ENCODE measurements at places on chromosomes 12 and 14.
A peak's percentile ranks its signal among the peaks of the same experiment; 100 is the strongest.

- no peak for DNase-seq
Measured at GRCh38 chr14:73859145-73859544, 7.5 kb downstream of the PTGR2 start.

GRCh38 chr14:58733451-58734208 is 95.9 kb downstream of the DACT1 start:
- DNase-seq, result no peak

DNA sequence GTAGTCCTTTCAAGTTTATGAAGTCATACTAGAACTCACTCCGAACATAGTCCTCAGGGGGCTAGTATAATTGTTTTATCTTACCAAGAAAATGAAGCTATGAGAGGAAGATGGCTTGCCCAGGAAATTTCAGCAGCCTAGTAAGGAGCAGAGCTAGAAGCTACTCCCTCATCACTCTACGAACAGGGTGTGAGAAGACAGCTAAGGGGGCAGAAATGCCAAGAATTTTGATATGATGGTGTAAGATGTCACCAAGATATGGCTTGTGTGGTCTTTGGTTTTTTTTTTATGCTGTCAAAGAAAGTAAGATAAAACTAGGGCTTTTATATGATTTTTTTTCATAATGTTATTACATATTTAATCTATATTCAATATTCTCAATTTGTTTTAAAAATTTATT is 47.6 kb downstream of the PRICKLE1 start:
- DNase-seq, result no peak

GRCh38 chr14:100120522-100121269 is 38.7 kb downstream of the DEGS2 start:
- no peak for DNase-seq

GRCh38 chr12:72133497-72134055 is 138.6 kb upstream of the TRHDE start:
- no peak for DNase-seq

DNA sequence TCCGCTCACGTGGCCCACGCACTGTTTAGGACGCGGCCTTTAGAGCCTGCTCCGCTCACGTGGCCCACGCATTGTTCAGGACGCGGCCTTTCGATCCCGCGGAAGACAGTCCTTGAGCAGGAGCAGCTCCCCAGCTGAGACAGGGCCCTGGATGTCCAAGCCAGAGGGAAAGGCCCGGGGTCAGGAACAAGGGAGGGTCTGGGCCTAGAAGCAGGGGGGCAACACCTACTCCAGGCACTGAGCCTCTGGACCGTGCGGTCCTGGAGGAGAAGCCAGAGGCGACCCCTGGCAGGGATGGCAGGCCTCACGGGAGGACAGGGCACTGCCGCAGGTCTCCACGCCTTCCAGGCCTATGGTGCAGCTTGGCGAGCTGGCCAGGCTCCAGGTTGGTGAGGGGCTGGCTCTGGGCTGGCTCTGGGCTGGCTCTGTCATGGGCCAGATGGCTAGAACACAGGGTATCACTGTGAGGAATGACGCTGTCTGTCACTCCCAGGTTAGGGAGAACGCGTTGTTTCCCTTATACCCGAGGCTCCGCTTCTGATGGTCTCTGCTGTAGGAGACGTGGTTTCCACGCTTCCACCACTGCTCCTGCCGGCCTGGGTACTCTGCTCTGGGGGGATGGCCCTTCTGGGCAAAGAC is 341.7 kb downstream of the TMEM121 start:
- DNase-seq, result peak; percentile 10

- DNase-seq, result no peak
Measured at GRCh38 chr12:74903522-74903921, 306.1 kb downstream of the KCNC2 start.

- DNase-seq, result peak; percentile 36
Measured at GRCh38 chr12:14239350-14239934, 126.0 kb upstream of the ATF7IP start.

DNA sequence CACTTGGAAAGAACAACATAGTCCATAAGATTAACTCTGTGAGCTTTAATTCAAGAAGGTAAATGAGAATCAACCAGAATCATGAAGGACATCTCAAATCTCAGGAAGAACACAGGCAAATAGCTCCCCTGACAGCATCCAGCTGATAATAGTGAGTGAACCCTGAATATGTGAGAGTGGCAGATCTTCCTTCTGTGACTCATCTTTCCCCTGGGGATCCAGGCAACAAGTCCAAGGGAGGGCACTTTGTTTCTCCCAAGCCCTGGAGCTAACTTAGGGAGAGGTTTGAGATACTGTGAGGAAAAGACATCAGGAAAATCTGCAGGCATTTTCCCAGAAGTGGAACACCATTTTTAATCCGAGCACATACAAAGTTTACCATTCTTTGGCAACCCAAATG is 763.9 kb upstream of the MGAT4C start:
- no peak for DNase-seq

GRCh38 chr12:23535441-23535840 is 414.0 kb downstream of the SOX5 start:
- DNase-seq, result no peak

- DNase-seq, result no peak
Measured at GRCh38 chr12:23168459-23168858, 543.5 kb downstream of the ETNK1 start.

DNA sequence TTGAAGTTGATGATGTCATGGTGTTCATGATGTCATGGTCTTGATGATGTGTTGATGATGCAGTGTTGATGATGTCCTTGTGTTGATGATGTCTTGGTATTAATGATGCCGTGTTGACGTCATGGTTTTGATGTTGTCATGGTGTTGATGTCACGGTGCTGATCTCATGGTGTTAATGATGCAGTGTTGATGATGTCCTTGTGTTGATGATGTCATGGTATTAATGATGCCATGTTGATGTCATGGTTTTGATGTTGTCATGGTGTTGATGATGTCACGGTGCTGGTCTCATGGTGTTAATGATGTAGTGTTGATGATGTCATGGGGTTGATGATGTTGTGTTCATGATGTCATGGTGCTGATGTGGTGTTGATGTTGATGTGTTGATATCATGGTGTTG is 48.0 kb upstream of the RIMBP2 start:
- DNase-seq, result no peak

DNA sequence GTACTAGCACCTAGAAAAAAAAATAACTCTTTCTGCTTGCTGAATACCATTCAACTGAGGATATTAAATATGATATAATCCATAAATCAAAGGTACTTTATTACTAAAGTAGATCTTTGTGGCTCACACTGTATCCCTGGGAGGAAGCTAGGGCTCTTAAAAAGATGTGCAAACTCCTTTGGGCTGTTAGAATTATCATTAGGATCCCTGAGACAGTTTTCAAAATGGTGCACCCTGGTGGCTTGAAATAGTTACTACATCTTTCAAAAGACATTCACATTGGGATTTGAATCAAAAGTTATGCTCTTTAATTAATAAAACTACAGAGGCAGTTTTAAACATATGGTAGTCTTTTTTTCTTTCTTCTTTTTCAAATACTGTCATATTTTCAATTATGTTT is 228.5 kb upstream of the G2E3 start:
- no peak for DNase-seq

- DNase-seq, result peak; percentile 16
Measured at GRCh38 chr12:67640863-67641262, 7.7 kb upstream of the DYRK2 start.

DNA sequence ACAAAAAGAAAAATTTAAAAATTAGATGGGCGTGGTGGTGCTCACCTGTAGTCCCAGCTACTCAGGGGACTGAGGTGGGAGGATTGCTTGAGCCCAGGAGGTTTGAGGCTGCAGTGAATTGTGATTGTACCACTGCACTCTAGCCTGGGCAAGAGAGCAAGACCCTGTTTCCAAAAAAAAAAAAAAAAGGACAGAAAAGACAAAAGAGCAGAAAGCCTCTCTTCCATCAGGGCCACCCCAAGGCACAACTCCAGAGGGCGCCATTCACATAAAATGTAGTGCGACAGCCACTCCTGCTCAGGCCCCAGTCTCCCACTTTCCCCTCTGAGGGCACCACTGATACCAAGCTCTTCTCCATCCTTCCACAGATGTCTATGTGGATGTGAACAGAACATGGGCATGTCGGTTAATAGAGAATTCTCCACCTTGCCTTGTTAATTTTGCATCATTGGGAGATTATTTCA is 41.8 kb downstream of the DGLUCY start:
- no peak for DNase-seq

GRCh38 chr12:54132976-54133771 is 55.6 kb downstream of the SMUG1 start:
- no peak for DNase-seq

GRCh38 chr12:1093166-1093751 is 102.2 kb downstream of the ERC1 start:
- peak; percentile 40 for DNase-seq

- no peak for DNase-seq
Measured at GRCh38 chr12:65946821-65947220, 122.5 kb downstream of the HMGA2 start.

DNA sequence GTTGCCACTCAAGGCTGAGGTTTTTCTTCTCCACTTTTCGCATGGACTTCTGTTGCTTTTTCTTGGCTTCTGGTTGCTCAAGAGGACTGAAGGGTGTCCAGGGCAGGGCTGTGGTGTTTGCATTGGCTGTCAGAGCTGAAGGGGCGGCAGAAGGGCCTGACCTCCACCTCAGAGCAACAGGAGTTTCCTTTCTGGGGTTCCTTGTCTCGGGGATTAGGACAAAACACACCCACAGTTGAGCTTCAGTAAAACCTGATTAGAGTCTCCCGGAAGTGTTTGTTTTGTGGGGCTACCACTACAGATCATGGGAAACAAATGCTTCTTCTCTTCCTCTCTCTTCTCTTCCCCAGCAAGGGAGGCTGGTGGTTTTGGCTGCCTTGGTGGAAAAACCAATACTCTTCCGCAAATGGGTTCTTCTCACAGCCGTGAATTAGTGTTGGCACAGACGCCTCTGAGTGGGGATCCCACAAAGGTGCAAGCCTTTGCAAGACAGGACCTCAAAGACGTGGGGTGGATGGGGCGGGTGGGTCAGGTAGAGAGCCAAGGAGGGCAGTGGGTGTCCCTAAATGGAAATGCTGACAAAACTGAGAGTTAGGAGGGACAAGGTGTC is 317.7 kb upstream of the TBX3 start:
- DNase-seq, result no peak

DNA sequence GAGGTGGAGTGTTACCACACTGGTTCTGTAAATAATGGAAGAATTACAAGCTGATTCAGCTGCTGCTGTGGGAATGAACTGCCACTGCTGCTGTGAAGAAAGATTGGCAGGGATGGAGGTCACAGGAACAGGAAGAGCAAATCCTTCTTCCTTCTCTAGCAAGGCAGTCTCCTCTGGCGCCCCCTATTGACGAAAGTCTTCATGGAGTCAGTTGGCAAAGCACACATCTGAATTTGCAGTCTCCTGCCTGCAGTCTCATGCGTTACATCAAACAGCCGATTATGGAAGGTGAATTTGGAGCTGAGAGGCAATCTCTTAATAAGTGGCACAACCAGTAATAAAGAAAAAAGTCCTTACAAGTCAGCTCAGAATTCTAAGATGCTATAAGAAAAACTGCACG is 106.0 kb upstream of the TMTC1 start:
- peak; percentile 91 for DNase-seq

GRCh38 chr14:49768301-49769121 is 558 bp downstream of the KLHDC2 start:
- DNase-seq, result peak; percentile 71

GRCh38 chr12:107441665-107442300 is 243.8 kb upstream of the PWP1 start:
- DNase-seq, result peak; percentile 26

GRCh38 chr14:57262117-57262516 is 6.6 kb downstream of the EXOC5 start:
- DNase-seq, result no peak

- no peak for DNase-seq
Measured at GRCh38 chr12:49126852-49127763, 4.1 kb downstream of the TUBA1B start.

DNA sequence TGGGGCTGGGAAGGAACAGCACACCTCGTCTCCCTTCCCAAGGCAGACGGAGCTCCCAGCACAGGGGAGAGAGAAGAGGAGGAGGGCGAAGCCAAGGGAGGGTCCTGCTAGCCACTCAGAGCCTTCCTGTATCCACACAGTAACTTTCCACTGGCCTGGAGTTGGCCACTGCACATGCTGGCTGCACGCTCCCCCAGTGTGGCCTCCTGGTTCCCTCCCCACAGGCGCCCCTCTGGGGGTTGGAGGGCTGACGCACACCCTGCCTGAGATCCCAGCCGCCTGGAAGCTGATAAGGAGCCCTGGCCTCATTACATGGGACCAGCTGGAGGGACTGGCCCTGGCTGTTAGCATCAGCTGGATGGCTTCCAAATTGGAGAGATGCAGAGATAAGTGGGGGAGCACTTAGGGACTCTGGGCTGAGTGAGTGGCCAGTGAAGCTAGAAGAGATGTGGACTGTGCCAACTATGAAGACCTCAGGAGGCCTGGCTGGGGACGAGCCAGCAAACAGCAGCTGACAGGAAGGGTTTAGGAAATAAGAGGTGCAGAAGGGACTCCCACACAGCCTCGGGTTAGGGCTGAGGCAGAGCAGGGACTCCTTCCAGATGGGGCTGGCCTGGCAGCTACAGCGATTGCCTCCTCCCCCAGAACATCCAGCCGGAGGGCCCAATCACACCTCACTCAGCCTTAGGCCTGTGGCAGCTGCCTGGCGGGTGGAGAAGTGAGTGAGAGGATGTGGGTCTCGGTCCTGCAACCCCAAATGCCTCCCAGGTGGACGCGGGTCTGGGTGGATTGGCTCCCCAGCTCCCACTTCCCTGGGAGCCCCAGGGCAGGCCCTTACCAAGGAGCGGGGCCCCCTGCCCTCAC is 26.3 kb upstream of the BCDIN3D start:
- peak; percentile 94 for DNase-seq

DNA sequence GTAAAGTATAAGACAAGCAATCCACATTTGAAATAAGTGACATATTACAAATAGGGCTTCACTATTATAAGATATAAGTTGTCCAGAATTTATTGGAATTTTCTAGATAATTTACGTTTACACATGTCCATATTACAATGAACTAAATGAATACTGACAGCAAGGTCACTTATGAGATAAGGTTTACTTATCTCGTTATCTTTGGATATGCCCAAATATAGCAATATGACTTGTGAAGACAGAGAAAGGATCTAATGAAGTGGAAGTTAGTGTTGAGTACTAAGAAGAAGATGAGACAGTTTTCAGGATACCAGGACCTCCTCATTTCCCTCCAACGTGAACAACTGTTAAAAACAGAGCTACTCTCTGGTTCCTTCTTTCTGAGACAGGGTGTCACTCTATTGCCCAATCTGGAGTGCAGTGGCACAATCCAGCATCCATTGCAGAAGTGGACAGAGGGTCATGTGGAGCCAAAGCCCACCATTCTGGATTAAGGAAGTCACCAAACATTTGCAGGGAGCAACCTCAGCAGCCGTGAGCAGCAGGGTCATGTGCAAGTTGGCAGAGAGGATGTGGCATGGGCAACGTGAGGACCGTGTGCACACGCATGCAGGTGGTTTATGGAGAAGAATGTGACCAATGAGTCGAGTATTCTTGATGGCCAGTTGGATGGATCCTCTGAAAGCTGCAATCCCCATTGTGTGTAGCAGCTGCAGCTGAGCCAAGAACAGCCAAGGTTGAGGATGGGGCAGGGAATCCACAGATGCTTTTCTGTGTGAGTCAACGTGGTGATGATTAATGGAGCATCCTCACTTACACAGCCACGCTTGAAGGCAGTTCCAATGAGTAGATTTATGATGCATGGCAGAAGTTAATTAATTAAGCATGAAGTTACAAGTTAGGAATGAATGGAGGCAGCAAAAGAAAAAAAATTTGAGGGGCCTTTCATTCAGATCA is 111.0 kb downstream of the BICD1 start:
- DNase-seq, result no peak
